ENCODE measurements at places on chromosomes 6 and 20. TPM values are rescaled to one million over a fixed set of nuclear protein-coding genes. Genes with fewer than 3 reads are reported as not detected.

The SLC17A4 gene
- total RNA-seq: not detected

The C20orf141 gene
- total RNA-seq: not detected

DNA sequence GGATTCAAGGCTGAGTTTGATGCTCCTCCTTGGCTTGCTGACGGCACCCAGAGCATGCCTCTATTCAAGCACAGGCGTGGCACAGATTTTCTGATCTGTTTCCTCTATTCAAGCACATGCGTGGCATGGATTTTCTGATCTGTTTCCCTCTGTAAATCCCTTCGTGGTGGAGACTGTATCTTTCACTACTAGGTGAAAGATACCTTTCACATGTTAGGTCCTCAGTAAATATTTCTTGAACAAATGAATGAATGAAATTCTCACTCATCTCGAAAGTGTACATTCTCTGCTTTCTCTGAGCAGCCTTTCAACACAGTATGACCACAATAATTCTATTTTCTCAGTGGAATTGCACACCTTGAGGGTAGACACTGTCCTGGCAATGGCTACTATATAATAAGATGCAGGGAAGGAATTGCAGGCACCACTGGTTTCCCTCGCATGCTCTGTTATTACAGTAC is 72.6 kb upstream of the F13A1 start:
- H3K36me3 ChIP-seq: no peaks in the 10 kb centered on the region
- H3K27ac ChIP-seq: no peak overlapping the region
- H3K4me1 ChIP-seq: peaks cover 2% of the 10 kb centered on the region

The MOXD1 gene
- total RNA-seq: 3.1 TPM

The PTPRA gene
- total RNA-seq: 41.7 TPM

The FAM83C gene
- total RNA-seq: not detected

The REV3L gene
- total RNA-seq: 50.9 TPM
